ENCODE measurements at places on chromosomes 1 and 21.

DNA sequence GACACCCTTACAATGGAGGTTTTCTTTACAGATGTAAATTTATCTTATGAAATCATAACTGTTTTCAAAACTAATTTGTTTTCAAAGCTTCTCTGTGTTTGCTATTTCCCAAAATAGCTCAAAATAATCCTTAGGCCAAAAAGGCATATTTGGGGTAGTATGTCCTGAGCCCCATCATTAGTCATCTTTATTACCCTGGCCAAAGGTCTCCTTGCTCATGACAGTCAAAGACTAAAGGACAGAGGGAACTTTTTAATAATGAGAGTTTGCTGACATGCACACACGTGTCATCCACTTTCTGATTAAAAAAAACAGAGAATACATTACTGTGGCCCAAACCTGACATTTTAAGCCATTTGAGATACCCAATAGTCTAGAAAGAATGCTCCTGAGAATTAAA lies 221.9 kb upstream of the DUSP10 start:
- no peak for DNase-seq

- DNase-seq = peak; percentile 47
These were observed 228.9 kb upstream of the TMEM51 start for GRCh38 chr1:14924455-14925331.

DNA sequence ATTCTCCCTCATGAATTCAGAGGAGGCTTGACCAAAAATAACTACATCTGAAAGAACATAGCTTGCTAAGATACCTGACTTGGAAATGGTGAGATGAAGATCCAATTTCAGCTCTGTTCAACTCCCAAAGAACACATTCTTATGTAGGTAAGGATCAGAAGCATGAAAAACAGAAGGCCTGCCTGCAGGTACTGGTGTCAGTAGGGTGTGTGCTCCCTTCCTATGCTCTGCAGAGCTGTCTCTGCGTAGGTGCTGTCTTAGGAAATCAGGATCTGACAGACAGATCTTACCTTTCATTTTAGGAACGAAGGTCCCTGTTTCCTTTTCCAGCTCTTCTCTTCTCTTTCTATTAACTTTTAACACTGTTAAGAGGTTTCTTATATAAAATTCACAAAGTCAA lies 5.6 kb upstream of the OR6K2 start:
- no peak for DNase-seq

GRCh38 chr1:240171907-240172306 lies 80.2 kb downstream of the FMN2 start:
- no peak for DNase-seq

- DNase-seq = no peak
These were observed 601.0 kb downstream of the NUF2 start for GRCh38 chr1:163922743-163923201.

- no peak for DNase-seq
These were observed 87.4 kb downstream of the PLXNA2 start for GRCh38 chr1:208156741-208157140.

DNA sequence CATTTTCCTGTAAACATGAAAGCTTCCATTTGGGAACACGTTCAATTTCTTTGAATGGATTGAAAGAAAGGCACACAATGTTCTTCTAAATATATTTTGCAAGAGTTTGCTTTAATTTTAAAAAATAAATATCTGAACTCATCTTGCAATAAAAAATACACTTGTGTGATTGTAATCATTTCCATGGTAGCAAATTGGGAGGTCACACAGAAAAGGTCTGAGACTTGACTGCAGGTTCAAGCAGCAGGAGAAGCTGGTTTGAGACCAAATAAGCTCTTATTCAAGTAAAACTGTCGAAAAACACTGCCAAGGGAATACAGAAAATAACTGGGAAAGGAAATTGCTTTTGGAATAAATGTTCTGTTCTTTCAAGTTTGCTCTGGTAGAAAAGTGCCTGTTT lies 498.9 kb downstream of the ADGRL2 start:
- no peak for DNase-seq

- no peak for DNase-seq
These were observed 162.7 kb downstream of the PIGK start for GRCh38 chr1:77056525-77056924.

GRCh38 chr1:107919953-107920352 lies 45.0 kb downstream of the VAV3 start:
- no peak for DNase-seq

DNA sequence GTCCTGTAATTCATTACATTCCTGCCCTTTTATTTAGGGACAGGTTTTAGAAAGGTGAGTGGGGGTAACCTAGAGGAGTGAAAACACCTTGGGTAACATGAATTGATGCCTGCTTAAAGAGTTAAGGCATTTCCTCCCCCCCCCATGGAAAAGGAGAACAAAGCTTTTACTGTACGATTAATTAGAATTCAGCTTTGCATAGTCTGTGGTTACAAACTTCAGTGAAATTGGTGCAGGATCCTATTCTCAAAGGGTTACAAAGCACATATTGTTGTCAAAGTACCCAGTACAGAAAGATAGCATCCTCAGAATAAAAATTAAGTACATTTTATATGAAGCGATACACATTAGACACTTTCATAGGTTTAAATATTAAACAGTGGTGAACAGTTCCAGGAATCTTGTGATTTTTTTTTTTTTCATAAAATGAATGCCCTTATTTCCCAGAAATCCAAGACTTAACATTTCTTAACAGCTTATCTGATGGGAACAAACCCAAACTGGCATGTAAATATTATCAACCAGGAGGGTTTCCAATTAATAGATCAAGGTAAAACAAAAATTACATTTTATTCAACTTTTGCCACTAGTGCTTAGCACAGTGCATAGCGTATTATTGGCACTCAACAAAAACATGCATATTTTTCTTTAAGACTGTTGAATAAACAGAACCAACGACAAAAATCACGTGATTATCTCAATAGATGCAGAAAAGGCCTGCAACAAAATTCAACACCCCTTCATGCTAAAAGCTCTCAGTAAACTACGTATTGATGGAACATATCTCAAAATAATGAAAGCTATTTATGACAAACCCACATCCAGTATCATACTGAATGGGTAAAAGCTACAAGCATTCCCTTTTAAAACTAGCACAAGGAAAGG lies 172.7 kb downstream of the PDE4B start:
- DNase-seq = no peak

GRCh38 chr1:101332633-101333032 lies 95.8 kb downstream of the S1PR1 start:
- DNase-seq = no peak

- peak; percentile 55 for DNase-seq
These were observed 157.6 kb downstream of the PGBD5 start for GRCh38 chr1:230268371-230269170.

GRCh38 chr1:117026361-117026760 lies 24.8 kb downstream of the CD101 start:
- DNase-seq = peak; percentile 84

GRCh38 chr1:151267760-151268159 lies 13.2 kb downstream of the PSMD4 start:
- DNase-seq = no peak

DNA sequence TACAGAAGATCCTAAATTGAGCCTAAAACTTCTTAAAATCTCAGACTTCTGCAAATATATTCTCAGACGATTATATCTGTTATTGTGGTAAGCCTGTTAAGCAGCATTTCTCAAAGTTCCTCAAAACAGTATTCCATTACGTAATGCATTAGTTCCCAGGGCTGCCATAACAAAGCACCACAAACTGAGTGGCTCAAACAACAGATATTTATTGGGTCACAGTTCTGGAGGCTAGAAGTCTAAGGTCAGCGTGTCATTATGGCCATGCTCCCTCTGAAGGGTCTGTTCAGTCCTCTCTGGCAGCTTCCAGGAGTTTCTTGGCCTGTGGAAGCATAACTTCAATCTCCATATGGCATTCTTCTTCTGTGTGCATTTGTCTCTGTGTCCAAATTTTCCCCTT lies 103.5 kb upstream of the ST6GALNAC5 start:
- DNase-seq = no peak

GRCh38 chr1:227434808-227435444 lies 116.6 kb upstream of the CDC42BPA start:
- DNase-seq = no peak

DNA sequence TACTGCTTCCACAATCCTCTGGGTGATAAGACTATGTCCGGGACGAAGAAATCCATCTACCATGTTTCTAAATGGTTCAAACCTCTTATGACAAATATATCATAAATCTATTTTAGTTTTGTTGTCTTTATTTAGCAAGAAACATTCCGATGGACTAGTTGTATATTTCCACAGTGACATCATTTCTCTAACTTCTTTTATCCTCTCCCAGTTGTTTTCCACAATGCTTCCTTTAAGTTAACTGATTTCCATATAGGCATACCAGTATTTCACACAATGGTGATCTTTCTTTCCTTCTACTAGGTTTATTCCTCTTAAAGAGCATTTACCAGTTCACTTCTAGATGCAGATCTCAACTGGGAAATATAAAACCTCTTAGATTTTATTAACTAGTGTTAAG lies 44.8 kb downstream of the USP1 start:
- DNase-seq = no peak

DNA sequence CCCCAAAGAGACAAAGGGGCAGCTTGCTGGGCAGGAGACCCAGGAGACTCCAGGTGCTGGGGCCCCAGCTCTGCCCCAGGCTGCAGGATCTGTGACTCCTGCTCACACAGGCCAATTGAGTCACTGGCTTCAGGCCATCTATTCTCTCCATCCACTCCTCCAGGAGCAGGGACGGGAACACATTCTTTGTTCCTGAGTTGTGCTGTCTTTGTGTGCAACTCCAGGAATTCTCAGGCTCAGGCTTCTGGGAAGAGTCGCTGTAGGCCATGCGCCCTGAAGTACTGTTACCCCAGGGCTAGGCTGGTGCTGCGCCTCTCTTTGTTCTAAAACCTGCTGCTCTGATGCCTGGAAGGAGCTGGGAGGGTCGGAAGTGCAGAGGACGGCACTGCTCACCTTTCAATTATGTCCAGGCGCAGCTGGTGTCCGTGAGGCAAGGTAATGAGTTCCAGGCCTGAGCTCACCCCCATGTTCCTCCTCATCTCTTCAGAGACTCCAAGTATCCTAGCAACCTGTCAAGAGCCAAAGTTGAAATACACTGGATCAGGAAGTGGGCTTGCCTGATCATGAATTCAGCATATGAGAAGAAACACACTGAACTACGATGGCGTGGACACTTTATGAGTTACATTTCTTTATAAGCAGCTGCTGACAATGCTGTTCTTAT lies 105.9 kb downstream of the BCAR3 start:
- DNase-seq = no peak

GRCh38 chr1:10814976-10815857 lies 18.8 kb upstream of the CASZ1 start:
- no peak for DNase-seq

- DNase-seq = no peak
These were observed 157.0 kb downstream of the RERE start for GRCh38 chr1:8660411-8660828.

GRCh38 chr1:99662539-99663080 lies 16.7 kb downstream of the PALMD start:
- no peak for DNase-seq

DNA sequence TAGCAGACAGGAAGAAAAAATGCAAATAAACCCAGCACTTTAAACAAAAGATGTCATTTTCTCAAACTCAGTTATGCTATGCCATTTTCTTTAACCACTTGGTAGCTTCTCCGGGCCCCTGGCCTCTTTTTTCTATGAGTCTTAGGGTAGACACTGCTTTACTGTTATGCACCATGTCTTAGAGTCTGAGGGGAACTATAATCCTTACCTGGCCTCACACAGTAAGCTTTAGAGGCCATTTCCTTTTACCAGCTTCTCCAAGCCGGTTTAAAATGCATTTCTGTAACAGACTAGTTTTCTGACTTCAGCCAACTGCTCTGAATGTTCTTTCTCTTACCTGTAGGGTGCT lies 73.7 kb upstream of the EDEM3 start:
- DNase-seq = no peak

DNA sequence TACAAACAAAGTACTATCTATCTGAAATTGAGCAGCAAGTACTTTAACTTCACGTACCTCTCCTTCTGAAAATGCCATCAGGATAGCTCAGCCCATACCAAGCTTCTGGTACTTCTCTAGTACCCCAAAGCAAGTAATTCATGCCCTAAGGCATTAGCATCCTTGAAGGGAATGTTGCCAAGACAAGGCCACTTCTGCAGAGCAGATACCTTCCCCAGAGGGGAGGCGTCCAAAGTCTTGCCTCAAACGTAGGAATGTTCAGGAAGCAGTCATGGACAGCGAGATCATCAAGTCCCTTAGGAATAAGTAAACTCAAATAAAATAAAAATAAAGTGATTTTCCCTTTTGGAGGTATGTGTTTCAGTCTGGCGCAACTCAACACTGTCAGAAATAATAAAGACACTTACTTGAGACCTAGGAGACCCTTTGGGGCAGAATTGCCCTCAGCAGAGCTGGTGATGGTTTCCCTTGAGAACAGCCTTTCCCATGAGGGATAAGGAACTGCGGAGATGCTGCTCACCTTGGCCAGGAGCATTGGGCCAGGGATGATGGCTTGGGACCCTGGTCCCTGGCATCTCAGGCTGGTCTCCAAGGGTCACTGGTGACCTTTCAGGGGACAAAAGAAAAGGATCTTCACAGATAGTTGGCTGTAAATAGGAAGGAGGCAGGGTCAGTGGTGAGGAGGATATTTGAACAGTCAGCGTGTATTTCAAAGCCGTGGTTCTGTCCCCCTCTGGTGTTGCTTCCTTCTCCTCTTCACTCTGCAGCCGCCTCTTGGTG lies 522.9 kb downstream of the KIF26B start:
- DNase-seq = no peak

DNA sequence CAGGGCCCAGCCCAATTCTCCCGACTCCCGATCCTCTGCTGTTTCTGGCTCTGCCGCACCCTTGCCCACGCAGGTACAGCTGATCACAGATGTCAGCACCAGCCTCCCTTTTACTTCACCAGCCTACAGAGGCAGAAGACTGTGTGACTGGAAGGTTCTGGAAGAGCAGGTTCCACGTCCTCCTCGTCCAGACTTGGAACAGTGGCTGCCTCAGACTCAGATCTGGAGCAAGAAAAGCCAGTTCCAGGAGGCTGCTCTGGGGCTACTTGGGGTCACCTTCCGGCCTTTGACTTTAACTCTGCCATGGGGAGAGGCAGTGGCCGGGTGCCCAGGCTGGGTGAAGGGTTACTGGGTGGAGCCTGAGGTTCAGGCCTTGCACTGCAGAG lies 16.1 kb upstream of the KLHDC7A start:
- no peak for DNase-seq

All from dermis microvascular lymphatic vessel endothelial cell (primary cell).